ENCODE measurements at places on chromosomes 12 and 14.

DNA sequence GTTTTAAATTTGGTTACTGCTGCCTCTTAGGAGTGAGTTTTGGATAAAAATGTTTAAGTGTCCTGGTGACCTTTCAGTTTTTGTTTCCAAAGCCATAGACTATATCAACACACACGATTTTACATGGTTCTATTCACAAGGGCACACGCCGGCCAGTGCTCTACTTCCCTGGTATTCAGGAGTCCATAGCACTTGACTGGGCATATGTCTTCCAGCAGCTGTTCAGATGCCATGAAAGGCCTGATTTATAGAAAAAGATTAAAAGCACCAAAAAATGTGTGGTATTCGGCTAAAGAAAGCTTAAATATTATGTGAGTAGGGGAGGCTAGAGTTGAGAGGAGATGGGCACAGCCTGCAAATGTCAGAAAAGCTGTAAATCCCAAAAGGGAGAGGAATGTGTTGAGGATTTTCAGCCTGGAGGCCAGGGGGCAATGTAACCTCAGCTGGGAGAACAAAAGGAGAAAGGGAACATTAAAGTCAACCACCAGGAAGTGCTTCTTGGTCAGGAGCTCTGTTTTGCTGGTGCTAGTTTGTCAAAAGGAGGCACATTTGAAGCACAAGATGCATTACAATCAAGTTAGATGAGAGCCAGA lies 478.4 kb downstream of the RAD51B start:
- no peak for DNase-seq

- no peak for DNase-seq
Observed at GRCh38 chr12:27951898-27952297, 20.6 kb downstream of the PTHLH start.

DNA sequence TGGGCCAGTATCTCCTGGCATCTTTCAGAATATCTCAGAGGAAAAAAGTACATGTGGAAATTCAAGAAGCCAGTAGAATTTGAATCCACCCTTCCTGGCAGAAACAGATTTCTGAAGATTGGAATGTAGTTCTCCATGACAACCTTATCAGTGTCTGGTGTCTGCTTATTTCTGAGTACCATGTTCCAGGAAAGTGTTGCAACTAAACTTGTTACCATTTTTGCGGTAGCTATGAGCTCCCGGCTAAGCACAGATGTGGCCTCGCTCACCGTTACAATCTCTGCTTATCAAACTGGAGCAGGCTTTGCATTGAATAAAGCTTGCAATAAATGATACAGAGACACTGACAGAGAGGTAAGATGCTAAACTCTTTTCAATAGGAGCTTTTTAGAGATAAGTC lies 13.0 kb upstream of the ITPR2 start:
- no peak for DNase-seq

GRCh38 chr12:117063162-117063911 lies 35.9 kb downstream of the TESC start:
- no peak for DNase-seq

DNA sequence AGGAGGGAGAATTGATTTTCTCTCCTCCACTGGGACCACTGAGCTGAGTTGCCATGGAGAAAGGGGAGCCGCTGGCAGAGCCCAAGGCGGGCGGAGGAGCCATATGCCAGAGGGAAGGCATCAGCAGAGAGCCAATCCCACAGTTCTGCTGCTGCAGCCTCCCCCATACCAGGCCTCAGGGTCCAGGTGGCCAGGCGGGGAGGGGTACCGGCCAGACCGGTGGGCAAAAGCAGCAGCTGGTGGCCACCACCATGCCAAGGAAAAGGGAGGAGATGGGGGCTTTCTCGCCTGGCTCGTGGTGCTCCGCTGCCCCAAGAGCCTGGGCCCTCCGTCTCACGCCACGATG lies 72.8 kb downstream of the PITPNM2 start:
- DNase-seq, result no peak

- DNase-seq, result peak; percentile 64
Observed at GRCh38 chr12:2687726-2688125, 107.0 kb upstream of the FKBP4 start.

- no peak for DNase-seq
Observed at GRCh38 chr12:25366122-25366521, 115.4 kb upstream of the KRAS start.

DNA sequence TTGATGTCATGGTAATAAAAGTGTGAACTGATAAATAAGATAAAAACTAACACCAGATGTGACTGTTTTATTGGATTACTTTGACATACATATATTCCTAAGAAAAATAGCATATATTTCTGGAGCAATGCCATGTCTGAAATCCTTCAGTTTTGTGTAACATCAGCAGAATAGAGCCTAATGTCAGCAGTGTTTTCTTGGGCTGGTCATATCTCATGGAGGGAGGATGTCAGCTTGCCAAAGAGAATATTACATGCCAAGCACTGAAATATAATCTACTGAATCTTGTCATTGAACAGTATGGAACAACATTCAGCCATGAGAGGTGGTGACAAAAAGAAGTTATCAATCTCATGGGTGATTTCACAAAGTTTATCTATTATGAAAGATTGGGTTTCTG lies 220.3 kb downstream of the KLHL28 start:
- DNase-seq, result no peak

DNA sequence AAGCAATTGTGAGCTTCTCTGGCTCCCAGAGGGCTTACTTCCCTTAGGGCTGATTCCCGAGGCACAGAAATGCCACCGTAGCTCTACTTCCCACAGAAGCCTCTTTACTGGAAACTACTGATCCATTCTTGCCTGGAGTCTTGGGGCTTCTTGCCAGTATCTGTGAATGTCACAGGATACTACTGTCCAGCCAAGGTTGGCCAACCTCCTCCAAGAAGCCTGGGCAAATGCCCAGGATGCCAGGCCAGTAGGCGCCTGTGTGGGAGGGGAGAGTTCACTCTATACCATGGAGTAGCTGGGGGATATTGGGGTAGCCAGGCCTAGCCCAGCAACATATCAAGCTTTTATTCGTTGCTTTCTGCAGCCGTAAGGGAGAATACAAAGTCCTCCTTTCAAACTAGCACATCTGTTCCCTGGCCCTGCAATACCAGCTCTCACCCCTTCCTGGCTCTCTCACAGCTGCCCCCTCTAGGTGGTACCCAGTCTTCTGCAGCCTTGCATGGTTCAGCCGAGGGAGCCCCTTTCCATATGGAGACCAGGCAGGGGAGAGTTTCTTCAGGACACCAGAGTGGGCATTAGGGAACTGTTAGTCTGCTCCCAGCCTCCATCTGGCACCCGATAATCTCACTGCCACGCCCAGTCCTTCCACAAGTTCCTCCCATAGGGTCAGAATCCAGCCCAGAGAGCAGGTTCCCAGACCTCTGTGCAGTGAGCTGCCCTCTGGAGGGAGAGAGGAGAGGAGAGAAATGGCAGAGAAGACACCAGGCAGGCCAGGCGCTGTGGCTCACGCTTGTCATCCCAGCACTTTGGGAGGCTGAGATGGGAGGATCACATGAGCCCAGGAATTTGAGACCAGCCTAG lies 24.3 kb upstream of the PLEK2 start:
- DNase-seq, result no peak
